Vagina (tissue), 2 donors: ENCODE measurements at places on chromosomes 6 and 20.

DNA sequence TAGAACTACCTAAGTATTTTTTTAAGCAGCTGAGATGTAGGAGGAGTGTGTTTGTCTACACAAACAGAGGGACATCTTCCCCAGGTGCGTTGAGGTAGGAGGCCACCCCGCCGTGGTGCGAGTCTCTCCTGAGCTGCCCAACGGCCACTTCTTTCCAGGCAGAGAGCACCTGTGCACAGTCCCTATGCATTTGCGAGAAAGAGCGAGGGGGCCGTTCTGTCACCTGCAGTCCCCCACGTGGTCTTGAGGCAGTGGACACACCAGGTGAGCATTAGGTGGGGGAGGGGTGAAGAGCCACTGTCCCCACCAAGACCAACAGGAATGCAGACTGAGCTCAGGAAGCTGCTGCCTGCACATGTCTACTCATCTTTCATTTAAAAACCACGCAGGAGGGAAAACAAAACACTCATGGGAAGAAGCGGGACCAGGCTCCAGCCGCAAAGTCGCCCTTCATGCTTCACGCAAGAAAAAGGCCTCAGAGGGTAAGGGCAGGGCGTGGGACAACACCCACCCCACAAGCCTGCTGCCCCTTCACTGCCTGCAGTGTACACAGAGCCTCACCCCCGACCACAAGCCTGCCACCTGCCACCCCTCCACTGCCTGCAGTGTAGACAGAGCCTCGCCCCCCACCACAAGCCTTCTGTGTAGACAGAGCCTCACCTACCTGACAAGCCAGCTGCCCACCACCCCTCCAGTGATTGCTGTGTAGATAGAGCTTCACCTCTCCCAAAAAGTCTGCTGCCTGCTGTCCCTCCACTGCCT is 142.0 kb downstream of the DLL1 start:
- DNase-seq: no peak

- DNase-seq: no peak
Observed at GRCh38 chr20:36499723-36500501, 41.4 kb upstream of the MYL9 start.

DNA sequence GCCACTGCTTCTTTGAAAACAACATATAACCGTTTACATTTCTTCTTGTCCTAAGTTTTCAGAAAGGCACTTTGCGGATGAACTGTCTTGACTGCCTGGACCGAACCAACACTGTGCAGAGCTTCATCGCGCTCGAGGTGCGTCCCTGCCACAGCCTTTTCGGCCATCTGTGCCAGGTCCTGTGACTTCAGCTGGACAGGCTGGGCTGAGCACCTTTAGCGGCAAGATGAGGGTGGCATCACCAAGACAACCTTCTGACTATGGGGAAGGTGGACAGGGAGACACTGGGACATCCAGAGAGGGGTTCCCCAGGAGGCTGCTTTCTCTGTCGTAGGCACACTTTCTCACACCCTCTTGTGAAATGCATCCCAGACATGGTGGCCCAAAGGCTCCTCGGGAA is 82.1 kb downstream of the SYNJ2 start:
- no peak for DNase-seq

DNA sequence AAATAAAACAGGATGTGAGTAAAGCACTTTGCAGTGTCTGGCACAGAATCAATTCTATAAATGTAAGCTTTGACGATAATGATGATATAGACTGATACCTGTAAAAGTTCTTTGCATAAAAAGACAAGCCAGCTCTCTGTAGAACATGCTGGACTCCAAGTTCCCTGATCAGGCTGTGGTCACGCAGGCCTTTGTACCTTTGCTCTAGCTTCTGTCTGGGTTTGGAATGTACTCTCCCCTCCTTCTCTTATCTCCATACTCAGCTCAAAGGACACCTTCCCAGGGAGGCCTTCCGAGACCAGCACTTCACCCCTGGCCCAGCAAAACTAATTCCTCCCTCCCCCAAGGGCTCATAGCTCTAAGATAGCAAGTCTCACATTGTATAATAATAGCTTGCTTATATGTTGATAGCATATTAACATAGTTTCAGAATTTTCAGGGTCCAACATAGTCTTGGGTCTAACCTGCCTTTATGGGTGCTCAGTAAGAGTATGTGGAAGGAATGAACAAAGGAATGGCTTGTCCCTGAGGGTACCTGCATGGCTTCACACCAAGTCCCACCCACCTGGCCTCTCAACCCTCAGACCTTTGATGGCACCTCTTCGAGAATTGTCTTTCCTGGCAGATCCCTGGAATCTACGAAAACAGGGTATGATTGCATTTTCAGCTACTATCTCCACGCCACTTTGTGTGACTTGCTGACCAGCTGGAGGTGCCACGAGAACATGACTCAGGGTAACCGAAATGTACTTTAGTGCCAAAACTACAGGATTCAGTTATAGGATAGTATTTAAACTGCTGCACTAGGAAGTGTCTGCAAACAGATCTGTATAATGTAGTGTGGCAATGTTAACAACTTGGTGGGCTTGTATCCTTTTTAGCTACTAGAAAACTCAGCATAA is 41.7 kb upstream of the PIM1 start:
- DNase-seq: no peak

DNA sequence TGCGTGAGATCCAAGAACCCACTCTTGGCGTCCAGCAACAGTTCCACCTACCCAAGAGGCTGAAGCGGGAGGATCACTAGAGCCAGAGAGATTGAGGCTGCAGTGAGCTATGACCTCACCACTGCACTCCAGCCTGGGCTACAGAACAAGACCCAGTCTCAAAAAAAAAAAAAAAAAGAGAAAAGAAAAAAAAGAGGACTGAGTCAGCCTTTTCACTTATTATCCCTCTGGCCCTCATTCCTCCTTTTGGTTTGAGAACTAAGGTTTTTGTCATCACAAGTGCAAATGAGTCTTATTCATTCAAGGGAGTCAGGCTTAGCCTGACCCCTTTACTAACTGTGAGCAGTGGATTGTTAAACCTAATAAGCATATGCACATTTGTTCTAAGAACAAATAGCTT is 37.9 kb upstream of the JARID2 start:
- DNase-seq: no peak

DNA sequence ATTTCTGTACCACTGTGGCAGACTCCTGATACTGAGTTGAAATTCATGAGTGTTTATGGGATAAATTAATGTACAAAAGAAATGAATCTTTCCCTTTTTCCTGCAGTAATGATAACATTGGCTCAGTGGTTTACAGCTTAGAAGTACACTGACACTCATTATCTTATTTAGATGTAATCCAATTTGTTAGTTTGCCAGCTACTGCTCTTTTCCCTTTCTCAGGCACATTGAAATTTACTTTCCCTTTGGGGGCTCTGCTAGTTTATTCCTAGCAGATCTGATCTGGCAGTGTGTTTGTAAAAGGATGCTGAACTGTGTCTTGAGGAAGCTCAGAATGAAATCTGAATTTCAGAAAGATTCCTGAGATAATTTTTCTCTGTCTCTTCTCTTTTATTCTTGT is 3.0 kb downstream of the CEP250 start:
- DNase-seq: no peak

GRCh38 chr6:13678255-13678983 is 33.2 kb downstream of the RANBP9 start:
- DNase-seq: no peak

- no peak for DNase-seq
Observed at GRCh38 chr20:3283222-3283820, 44.3 kb upstream of the SLC4A11 start.

DNA sequence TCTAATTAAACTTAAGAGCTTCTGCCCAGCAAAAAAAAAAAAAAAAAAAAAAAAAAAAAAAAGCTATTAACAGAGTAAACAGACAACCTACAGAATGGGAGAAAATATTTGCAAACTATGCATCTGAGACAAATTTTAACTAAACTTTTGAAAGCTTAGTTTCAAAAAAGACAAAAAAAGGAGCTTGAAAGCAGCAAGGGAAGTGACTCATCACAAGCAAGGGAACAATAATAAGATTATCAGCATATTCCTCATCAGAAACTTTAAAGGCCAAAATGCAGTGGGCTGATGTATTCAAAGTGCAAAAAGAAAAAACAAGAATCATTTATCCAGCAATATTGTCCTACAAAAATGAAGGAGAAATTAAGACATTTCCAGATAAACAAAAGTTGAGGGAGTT is 158.6 kb downstream of the RNF144B start:
- no peak for DNase-seq

- DNase-seq: no peak
Observed at GRCh38 chr6:37668251-37668650, 29.4 kb downstream of the MDGA1 start.
